ENCODE measurements at places on chromosomes 11 and 22. TPM values are rescaled to one million over a fixed set of nuclear protein-coding genes. Genes with fewer than 3 reads are reported as not detected.

DNA sequence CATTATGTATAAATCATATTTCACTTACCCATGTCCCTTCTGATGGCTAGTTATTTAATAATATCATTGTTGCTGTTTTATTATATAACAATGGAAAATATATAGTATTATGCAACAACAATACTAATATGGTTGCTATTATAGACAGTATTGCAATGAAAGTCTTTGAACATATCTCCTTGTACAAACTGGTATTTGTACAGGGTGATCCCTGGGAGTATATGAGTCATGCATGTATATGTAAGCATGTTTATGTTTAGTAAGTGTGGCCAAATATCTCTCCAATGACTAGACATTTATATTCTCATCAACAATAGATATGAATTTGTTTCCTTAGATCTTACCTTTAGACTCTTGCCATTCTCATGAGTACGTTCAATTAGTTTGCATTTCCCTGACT is 55.9 kb downstream of the KCNC1 start:
- DNase-seq: no peak

- no peak for DNase-seq
Measured at GRCh38 chr11:8766043-8766987, 83.7 kb downstream of the RPL27A start.

- no peak for DNase-seq
Measured at GRCh38 chr11:94449029-94449428, 44.6 kb downstream of the MRE11 start.

DNA sequence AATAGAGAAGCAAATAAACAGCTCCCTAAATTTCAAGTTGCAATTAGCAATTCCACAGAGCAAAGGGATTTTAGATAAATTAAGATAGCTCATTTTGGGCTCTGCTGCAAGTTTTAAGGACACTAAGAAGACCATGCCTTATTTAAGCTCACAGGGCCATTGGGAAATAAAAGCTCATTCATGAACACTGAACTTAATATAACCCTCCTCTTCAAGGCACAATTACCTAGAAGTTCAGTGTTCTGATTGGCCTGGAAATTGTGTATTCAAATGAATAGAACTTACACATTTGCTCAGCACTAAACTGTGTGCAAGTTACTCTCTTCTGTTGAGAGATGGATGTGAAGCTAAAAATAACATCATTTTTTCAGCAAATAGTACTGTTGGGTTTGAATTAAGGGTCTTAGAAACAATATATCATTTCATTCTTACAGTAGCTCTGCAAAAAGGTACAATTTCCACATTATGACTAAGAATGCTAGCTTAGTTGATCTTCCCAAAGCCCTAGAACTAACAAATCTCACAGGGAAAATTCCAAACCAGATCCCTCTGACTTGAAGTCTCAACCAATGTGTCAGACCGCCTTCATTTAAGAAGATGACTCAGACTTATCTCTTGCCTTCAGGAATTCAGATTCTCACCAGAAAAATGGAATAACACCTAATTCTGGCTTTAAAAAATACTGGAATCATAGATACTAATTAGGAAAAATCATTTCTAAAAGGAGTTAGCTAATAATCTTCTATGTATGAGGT is 87.4 kb upstream of the LRRC55 start:
- DNase-seq: no peak

DNA sequence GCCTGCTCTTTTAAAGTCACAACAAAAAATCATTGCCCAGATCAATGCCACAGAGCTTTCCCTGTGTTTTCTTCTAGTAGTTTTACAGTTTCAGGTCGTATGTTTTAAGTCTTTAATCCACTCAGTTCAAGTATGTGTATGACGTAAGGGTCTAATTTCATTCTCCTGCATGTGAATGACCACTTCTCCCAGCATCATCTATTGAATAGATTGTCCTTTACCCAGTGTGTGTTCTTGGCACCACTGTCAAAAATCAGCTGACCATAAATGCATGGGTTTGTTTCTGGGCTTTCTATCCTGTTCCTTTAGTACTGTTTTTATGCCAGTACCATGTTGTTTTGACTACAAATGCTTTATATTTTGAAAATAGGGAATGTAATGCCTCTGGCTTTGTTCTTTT is 28.1 kb downstream of the INTS4 start:
- no peak for DNase-seq

DNA sequence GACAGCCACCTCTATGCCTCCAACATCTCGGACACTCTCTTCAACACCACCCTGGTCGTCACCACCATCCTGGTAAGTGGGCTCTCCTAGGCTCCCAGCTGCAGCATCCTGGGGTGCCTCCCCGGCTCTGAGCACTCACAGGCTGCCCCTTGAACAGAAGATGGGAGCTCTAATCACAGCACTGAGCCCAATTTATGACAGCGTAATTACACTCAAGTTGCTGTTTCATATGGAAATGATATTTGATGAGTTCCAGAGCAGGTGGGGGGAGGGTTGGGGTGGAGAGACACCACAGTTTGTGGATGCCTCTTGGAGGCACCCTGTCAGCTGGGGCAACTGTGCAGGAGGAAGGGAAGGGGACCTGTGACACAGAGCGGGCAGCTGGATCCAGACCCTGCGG is 125.3 kb upstream of the TBCEL start:
- DNase-seq: no peak

GRCh38 chr11:65525546-65526480 is 930 bp downstream of the SCYL1 start:
- no peak for DNase-seq

GRCh38 chr11:125305345-125305744 is 140.8 kb downstream of the PKNOX2 start:
- no peak for DNase-seq

- DNase-seq: peak; percentile 37
Measured at GRCh38 chr11:2574553-2575535, 125.0 kb downstream of the KCNQ1OT1 start.

DNA sequence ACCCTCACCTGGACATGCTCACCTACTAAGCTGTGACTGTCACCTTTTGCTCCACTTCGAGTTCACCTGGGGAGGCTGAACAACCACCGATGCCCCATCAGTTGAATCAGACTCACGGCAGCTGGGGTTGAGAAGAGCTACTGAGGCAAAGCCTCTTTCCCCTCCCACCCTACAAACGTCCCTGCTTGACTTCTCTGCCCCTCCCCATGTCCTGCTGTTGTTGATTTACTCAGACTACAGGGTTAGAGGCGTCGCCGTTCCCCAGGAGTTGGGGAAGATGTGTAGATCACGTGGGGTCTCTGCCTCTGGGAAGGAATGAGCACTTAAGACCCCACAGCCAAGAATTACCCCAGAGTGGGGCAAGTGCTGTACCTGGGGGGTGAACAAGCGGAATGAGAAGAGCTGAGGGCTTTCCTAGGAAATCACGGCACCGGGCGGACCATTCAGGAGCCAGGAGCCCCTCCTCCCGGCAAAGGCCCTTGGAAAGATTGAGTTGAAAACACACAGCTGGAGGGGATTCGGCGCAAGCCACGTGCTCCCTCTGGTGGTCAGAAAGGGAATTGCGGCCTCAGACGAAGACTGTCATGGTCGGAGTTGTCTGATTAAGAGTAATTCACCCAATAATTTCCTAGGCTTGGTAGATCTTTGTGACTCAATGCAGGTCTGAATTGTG is 7.0 kb downstream of the FXYD2 start:
- peak; percentile 85 for DNase-seq

DNA sequence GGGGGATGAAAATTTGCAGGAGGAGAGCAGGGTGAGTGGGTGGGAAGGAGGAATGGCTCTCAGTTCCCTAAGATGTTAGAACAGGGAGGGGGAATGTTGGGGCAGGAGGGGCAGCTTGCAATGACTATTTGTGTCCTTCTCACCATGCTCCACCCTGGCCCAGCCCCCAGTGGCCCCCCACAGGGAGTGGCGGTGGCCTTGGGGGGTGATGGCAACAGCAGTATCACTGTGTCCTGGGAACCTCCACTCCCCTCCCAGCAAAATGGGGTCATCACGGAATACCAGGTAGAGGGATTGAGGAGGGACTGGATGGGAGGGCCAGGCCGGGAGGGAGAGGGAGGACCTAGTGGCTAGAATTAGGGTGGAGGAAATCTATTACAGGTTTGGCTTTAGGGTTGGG is 10.2 kb downstream of the ROBO3 start:
- DNase-seq: no peak

GRCh38 chr22:46327691-46328465 is 7.6 kb upstream of the TRMU start:
- DNase-seq: no peak

- DNase-seq: no peak
Measured at GRCh38 chr11:86737737-86738136, 62.6 kb upstream of the PRSS23 start.

GRCh38 chr11:95149651-95150364 is 60.2 kb downstream of the ENDOD1 start:
- peak; percentile 30 for DNase-seq

GRCh38 chr22:40036591-40037225 is 42.0 kb downstream of the FAM83F start:
- DNase-seq: no peak

- DNase-seq: no peak
Measured at GRCh38 chr11:95521133-95521542, 268.4 kb downstream of the FAM76B start.

DNA sequence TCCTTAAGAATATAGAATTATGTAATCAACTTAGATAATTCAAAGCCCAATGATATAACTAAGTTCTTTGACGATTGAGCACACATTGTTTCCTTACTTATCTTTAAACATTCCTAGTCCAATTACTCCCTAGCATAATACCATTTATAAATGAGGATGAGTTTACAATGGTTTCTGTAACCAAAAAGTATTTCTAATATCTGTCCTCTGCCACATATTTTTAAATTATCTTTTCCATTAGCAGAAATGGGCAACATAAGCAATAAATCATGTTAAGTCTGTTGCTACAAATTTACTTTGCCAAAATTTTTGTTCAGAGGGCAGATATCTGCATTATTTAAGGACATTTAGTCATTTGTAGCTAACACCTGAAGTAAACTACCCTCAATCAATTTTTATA is 6.7 kb downstream of the CREBZF start:
- DNase-seq: no peak

DNA sequence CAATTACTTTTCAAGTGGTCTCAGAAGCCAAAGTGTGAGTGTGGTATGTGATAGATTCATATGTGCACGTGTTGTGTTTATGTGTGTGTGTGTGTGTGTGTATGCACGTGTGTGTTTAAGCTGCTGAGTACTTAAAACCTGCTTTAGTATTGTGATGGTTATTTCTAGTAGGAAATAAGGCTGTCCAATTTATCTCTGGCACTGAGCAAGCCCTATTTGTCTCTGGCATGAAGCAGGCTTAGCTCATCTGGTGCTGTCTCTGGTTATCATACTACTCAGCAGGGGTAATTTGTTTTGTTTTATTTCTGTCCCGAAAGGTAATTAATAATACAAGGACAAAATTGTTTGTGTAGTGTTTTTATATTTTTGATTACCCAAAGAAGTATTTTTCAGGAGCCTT is 333.7 kb downstream of the FAT3 start:
- no peak for DNase-seq

DNA sequence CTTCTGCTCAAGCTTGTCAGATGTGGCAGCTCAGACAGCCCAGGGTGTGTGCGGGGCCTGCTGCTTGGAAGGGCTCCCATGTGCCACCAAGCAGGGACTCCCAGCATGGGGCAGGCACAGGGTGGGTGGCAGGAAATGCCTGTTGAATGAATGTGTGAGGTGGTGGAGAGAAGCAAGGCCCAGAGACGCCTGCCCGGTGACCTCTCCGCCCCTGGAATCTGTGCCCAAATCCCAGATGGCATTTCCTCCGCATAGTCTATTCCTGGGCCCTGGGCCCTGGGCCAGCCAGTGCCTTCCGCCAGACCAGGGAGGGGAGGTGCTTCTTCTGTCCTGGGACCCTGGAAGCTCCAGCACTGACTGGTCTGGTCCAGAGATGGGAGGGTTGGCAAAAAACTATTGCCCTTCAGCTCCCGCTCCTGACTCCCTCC is 3.7 kb downstream of the CST6 start:
- no peak for DNase-seq

GRCh38 chr11:13216019-13216710 is 61.4 kb upstream of the BMAL1 start:
- no peak for DNase-seq

DNA sequence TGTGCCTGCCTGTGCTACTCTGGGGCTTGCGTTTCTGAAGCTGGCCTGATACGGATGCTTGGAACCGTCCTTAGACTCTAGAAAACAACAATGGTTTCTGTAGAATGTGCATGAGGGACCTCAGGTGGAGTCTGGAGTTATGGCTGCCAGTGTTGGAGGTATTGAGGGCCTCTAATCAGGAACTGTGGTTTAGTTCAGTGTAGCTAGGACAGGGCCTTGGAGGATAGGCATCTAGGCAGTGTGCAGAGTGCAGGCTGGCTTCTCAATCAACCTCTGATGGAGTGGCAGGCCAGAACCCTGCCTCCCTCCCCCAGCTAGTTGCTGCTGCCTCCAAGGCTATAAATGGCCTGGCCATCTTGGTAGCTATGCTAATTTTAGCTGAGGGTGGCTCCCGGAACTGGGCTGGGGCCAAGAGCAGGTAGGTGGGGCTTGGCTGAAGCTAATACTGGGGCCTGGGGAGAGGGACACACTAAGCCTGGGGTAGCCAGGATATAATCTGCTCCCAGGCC is 4.0 kb downstream of the STIM1 start:
- peak; percentile 65 for DNase-seq

- DNase-seq: no peak
Measured at GRCh38 chr11:73366265-73366610, 10.0 kb upstream of the RELT start.

DNA sequence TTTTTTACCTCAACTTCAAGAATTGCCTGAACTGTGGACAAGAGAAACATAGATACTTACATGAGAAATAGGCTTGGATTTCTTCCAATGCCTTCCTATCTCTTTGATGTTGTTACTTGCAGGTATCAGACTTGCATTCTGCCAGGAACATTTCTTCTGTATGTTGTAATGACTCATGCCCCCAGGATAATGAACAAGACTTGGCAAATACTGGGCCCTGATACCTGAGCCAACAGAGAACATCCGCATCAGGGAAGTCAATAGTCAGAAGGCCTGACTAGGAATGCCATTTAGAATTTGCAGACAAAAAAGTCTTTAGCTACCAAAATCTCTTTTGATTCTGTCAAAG is 273.7 kb upstream of the KIRREL3 start:
- no peak for DNase-seq

- DNase-seq: no peak
Measured at GRCh38 chr22:35344956-35345690, 35.8 kb upstream of the HMOX1 start.

The SMIM35 gene
- not detected for total RNA-seq

The OR2D2 gene
- 0.22 TPM for total RNA-seq

The MICAL2 gene
- 361 TPM for total RNA-seq

The MAJIN gene
- total RNA-seq: not detected

The ACRV1 gene
- not detected for total RNA-seq

The SLC22A9 gene
- total RNA-seq: not detected

The OR8G1 gene
- not detected for total RNA-seq

The FOSL1 gene
- 1.8 TPM for total RNA-seq

The TCF20 gene
- 49.4 TPM for total RNA-seq

The SPI1 gene
- total RNA-seq: 5.0 TPM

The OR51B2 gene
- total RNA-seq: not detected

The GPR83 gene
- total RNA-seq: 0.08 TPM

The P2RX3 gene
- not detected for total RNA-seq

The DEPDC7 gene
- total RNA-seq: 8.6 TPM
